Thyroid gland (tissue), 4 donors: ENCODE measurements at places on chromosomes 7 and 10.

GRCh38 chr7:31028006-31028405, 24.1 kb upstream of the ADCYAP1R1 start:
- no peak for DNase-seq

DNA sequence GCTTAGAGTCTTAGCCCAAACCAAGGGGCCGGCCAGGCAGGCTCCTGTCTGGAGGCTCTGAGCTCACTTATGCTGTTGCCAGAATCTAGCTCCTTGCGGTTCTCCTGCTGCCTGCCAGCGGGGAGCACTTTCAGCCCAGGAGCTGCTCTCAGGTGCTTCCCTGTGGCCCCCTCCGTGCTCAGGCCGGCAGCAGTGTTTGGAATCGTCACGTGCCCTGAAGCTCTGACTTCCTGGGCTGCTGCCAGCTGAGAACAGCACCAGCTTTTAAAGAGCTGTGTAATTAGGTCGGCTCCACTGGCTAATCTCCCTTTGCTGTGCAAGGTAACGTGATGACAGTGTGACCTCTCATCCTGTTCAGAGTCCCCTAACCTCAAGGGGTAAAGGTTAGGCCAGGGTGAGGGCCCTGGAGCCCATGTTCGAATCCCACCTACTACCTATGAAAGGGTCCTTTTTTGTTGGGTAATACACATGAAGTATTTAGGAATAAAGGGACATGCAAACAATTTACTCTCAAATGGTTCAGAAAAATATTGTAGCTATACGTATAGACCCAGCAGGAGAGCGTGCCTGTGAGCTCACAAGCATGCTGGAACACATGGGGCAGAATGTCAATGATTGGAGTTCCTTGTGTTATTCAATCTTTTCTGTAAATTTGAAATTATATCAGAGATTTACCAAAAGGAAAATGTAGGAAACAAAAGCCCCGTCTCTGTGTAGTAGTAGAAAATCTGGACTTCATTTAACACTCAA, 16.6 kb downstream of the ZNF862 start:
- DNase-seq: peak; percentile 97

- DNase-seq: no peak
These were observed 111.3 kb downstream of the ELFN1 start for GRCh38 chr7:1781369-1781768.

GRCh38 chr10:104391150-104391968, 37.7 kb downstream of the CFAP58 start:
- DNase-seq: peak; percentile 5

DNA sequence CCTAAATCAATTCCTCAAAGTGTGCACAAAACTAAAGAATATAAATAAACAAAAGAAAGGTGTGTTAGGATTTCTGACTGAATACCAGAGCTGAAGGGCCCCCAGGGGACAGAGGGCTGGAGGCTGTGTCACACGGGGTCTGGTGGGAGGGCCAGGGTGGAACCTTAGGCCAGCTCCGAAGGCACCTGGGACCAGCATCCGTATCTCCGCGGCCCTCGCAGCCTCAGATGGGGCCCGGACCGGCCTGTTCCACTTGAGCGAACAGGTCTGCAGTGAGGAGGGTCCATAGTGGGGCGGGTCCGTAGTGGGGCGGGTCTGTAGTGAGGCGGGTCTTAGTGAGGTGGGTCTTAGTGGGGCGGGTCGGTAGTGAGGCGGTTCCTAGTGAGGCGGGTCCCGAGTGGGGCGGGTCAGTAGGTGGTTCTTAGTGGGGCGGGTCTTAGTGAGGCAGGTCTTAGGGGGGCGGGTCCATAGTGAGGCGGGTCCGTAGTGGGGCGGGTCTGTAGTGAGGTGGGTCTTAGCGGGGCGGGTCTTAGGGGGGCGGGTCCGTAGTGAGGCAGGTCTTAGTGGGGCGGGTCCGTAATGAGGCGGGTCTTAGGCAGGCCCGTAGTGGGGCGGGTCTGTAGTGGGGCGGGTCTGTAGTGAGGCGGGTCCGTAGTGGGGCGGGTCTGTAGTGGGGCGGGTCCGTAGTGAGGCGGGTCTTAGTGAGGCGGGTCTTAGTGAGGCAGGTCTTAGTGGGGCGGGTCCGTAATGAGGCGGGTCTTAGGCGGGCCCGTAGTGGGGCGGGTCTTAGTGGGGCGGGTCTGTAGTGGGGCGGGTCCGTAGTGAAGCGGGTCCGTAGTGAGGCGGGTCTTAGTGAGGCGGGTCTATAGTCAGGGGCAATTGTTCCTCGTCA, 15.1 kb downstream of the GPR146 start:
- peak; percentile 67 for DNase-seq

- DNase-seq: no peak
These were observed 2.3 kb downstream of the ZNHIT1 start for GRCh38 chr7:101220295-101220694.

DNA sequence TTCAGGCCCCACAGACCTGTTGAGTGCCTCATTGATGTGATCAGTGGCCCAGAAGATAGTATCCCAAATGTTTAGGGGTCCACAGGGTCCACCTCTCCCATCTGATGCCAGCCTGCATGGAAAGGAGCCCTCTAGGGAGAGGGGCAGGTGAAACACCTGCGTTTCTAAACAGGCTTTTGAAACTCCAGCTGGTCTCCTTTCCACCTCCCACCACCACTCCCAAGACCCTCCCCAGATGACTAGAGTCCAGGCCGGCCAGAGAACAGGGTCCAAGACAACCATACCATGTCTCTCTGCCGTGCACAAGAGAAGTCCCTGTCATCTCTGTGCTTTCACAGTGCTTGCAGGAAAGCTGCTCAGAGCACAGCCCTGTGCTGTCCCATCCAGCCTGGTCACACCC, 105.0 kb upstream of the NANOS1 start:
- no peak for DNase-seq

- no peak for DNase-seq
These were observed 11.1 kb upstream of the SGCE start for GRCh38 chr7:94666879-94667587.

- DNase-seq: no peak
These were observed 152.7 kb upstream of the PCBD1 start for GRCh38 chr10:71040846-71041605.

- DNase-seq: no peak
These were observed 46.4 kb downstream of the PDGFA start for GRCh38 chr7:473211-473734.

DNA sequence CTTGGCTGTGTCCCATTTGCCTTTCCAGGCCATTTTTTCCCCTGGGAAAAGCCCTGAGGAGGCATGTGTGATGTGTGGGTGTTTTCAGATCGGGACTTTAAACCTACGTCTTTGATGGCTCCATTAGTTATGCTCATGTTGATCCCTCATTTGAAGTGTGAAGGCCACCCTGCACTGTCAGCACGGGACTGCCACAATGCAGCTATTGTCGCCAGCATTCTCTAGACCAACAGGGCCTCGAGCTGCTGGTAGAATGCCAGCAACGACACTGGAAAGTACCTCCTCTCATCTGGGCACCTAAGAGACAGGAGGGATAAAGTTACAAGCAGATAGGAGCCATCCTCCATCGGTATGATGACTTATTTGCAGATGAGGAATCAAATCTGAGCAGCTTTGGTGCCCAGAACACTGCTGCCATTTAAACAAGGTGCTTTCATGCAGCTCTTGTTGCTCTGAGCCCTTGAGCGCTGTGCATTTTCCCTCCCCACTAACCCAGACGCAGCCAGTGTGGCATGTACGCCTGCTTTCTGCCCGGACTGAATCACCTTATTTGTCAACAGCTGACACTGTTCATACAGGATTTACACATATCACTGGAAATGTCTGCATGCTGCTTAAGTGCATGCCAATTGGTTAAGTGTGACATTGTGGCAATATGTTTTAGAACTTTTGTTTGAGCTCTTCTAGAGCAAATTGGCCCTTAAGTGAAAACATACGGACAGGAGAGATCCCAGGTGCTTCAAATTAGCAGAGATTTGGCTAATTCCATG, 175.0 kb upstream of the PITRM1 start:
- DNase-seq: no peak
